Colonic mucosa (tissue), 4 donors: ENCODE measurements at places on chromosomes 13 and 19. TPM values are rescaled to one million over a fixed set of nuclear protein-coding genes. Genes with fewer than 3 reads are reported as not detected.

LILRA2 gene
- 0.85 TPM for total RNA-seq

DNA sequence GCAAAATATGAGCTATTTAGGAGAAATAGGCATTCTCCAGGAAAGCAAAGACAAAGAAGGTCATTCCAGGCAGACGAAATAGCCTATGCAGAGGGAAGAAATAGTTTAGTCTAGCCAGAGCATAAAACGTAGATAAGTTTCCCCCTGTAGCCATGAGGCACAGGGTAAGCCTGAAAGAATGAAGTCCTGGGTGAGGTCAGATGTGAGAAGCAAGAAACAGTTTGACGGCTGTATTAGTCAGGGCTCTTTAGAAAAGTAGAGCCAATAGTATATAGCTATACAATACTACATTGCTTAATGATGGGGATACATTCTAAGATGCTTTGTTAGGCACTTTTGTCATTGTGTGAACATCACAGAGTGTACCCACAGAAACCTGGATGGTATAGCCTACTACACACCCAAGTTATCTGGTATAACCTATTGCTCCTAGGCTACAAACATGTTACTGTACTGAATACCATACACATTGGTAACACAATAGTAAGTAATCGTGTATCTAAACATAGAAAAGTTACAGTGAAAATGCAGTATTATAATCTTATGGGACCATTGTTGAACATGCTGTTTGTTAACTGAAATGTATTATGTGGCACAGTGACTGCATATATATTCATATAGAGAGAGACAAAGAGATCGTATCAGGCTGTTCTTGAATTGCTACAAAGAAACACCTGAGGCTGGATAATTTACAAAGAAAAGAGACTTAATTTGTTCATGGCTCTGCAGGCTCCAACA, 59.3 kb upstream of the WDFY2 start:
- no peak for DNase-seq

GRCh38 chr13:19266979-19267378, 85.4 kb upstream of the TUBA3C start:
- DNase-seq, result no peak

- no peak for DNase-seq
These were observed 35.7 kb downstream of the LACC1 start for GRCh38 chr13:43915451-43915850.

- peak; percentile 26 for DNase-seq
These were observed 644 bp downstream of the MED26 start for GRCh38 chr19:16627193-16627927.

RAB11B gene
- total RNA-seq, result 117 TPM

MISP gene
- 285 TPM for total RNA-seq

CBLC gene
- total RNA-seq, result 65.6 TPM

GRCh38 chr19:15779756-15780476, 7.5 kb upstream of the OR10H5 start:
- peak; percentile 70 for DNase-seq

DNA sequence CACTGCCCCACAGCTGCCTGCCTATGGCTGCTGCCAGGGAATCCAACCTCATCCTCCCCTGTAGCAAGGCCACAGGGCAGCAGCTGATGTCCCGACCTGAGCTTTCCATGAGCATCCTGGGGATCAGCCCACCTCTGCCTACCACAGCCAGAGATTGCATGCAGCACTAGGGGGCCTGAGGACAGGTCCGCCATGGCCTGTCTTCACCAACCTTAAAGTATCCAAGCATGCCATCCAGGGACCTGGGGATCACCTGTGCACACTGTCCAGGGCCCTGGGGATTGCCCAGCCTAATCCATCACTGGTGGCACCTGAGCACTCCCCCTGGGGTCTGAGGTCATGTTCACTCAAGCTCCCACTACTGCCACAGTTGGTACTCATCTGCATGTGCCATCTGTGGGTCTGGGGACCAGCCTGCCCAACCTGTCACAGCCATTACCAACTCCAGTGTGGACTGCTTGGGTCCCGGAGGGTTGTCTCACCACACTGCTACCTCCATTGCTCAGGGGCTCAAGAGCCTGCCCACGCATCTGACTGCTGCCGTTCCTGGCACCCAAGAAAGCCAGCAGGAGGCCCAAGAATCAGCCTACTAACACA, 53.0 kb downstream of the KCTD15 start:
- DNase-seq, result no peak

DNA sequence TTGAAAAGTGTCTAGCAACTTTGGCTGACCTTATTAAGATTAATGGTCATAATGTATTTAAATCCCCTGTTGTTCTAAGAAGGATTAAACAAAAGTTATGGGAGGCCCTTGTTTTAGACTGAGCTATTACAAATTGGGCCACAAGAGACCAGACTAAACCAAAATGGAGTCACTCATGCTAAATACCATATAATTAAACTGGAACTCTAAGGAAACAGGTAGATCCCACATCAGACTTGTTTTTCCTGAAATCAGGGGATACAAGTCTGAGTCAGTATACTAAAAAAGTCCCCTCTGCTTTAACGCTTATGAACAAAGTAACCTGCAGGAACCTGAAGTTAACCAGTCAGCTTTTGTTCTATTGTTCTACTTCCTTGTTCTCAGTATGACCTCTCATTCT, 305.9 kb upstream of the SGCG start:
- DNase-seq, result no peak

ADGRE3 gene
- not detected for total RNA-seq

- no peak for DNase-seq
These were observed 102.8 kb downstream of the KATNAL1 start for GRCh38 chr13:30204564-30204963.

GRCh38 chr19:13538601-13539253, 32.4 kb upstream of the CACNA1A start:
- no peak for DNase-seq

DNA sequence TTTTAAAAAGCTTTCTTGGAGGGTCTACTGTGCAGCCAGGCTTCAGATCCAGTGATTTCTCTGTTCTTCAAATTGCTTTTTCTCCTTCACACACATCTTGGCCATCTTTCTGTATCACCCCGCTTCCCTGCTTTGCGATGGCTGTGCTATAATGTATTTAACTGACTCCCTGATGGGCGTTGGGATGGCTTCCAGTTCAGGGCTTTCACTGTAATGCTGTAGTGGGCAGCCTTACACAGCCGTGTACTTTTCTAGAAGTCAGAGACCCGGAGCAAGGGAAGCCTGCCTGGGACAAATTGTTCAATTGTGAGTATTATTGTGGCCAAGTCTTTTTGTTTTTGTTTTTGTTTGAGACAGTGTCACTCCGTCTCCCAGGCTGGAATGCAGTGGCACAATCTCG, 19.4 kb upstream of the PAK4 start:
- no peak for DNase-seq

DNA sequence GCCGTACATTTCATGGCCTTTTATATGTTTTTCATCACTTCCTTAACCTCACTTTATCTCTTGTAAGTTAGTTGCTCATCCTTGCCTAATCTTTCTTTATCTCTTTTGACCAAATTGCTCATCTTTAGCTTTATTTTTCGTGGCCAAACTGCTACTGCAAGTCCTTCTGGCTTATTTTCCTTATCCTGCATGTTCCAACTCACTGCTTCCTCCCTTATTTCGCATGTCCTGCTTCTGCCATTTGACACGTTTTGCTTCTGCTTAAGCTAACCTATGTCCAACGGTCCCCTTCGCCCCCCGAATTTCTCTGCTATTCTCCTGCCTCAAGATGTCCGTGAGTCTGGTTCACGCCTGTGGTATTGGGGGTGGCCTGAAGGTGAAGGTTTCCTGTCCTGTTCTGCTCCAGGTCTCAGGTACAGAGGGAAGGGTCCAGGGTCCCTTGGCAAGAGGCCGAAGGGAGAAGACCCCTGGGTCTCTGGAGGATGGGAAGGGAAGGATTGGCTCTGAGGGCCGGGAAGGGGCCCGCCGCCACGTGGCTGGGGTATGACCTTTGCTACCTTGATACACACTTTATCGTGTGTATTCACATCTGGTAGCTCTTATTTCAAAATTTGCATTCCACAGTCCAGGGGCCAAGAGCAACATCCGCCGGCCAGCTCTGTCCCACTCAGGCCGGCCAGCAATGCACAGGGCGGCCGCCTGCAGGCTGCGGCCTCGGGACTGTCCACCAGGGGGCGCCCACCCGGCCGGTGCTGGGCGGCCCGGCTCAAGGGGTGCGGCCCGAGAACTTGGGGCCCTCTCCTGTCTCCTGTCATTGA, 2.9 kb upstream of the C19orf85 start:
- DNase-seq, result peak; percentile 62

EFNB2 gene
- total RNA-seq, result 41.8 TPM
